Lung microvascular endothelial cell (primary cell): ENCODE measurements at places on chromosomes 16 and 17. TPM values are rescaled to one million over a fixed set of nuclear protein-coding genes. Genes with fewer than 3 reads are reported as not detected.

DNA sequence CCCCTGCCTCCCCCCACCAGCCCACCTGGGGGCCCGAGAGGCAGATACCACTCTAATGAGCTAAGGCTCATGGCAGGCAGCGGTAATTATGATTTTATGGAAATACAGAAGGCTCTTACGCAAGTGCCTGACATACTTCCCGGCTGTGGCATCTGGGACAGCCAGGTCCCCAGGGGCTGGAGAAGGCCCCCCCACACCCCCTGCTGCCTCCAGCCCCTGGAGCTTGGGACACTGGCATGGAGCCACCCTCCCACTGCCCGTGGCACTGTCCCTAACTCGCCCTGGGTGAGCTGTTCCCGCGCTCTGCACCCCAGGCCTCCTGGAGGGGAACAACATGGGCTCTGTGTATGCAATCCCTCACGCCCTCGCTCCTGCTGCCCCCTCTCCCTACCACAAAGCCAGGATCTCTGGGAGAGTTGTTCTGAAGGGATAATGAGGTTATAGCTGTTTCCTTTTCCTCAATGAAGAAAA lies 5.4 kb upstream of the STAC2 start:
- no peak for DNase-seq

- DNase-seq = no peak
Measured at GRCh38 chr17:78828470-78829185, 12.0 kb downstream of the USP36 start.

DNA sequence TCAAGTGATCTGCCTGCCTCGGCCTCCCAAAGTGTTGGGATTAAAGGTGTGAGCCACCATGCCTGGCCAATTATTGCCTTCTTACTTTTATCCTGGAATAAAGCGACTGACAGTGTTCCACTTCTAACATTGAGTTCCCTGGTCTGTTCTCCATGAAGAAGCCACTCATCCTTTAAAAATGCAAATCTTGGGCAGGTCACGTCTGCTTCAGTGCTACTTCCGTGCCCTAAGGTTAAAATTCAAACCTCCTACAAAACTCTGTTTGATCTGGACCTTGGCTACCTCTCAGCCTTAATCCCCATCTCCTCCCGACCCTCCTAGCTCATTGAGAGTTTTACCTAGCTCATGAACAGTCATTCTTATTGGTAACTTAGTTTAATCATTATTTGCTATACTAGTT lies 9.6 kb upstream of the SHISA9 start:
- DNase-seq = no peak

- no peak for DNase-seq
Measured at GRCh38 chr16:11253009-11253994, 2.7 kb downstream of the SOCS1 start.

GRCh38 chr17:44636562-44636961 lies 19.7 kb upstream of the MEIOC start:
- DNase-seq = peak; percentile 33

DNA sequence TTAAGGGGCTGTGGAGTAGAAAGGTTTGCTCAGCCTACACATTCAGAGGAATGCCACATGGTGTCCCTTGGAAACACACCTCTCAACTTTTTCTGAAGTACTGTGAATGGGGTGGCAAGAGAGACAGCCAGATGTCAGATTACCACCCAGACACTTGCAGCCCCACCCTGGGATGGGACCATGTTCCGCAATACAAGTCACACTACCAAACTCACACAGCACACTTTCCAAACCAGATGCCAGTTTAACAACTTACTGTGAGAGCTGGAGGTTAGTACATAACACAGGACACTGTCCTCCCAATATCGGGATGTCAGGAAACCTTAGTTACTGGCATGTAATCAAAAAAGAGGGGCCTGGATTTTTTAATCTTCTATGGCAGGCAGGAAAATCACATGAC lies 7.9 kb downstream of the USP7 start:
- no peak for DNase-seq

DNA sequence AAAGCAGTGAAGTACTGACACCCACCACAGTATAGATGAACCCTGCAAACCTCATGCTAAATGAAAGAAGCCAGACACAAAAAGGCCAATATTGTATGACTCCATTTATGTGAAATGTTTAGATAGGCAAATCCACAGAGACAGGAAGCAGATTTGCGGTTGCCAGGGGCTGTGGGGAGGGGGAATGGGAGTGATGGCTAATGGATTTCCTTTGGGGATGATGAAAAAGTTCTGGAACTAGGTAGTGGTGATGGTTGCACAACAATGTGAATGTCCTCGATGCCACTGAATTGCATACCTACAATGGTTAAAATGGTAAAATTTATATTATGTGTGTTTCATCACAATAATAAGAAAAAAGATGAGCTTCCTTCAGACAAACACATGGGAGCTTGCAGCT lies 28.4 kb upstream of the WFIKKN2 start:
- DNase-seq = peak; percentile 44

- DNase-seq = no peak
Measured at GRCh38 chr17:72175787-72176515, 55.1 kb downstream of the SOX9 start.

DNA sequence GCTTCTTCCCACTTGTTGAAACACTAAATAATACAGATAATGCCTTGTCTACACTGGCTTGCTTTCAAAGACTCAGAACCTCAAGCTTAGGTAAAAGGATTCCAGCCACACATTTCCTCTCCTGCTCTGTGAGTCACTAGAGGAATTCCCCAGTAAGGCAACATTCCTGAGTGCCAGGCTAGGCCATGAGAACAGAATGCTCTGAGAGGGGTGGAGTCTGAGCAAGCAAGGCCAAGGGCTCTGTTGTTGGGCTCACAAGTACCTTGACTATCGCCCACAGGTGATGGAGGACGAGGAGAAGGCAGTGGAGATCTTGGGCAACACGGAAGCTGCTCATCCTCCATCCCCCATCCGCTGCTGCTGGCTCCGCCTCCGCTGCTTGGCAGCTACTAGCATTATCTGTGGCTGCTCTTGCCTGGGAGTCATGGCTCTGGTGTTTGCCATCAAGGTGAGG lies 6.7 kb upstream of the PHKG2 start:
- DNase-seq = peak; percentile 58

DNA sequence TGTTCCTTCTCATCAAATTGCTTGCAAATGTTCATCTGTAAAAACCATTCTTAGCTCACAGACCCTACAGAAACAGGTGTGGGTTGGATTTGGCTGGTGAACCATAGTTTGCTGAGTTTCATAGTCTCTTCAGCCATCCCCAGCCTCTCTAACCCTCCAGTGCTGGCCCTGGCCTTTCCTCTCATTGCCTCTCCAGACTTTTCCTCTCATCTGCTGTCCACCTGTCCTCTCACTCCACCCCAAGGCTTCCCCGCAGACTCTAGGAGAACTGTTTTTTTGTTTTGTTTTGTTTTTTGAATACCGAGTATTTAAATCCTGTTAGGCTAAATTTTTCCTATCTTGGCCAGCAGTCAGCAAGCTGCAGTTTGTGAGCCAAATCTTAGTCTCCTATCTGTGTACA lies 41.1 kb downstream of the MEOX1 start:
- no peak for DNase-seq

DNA sequence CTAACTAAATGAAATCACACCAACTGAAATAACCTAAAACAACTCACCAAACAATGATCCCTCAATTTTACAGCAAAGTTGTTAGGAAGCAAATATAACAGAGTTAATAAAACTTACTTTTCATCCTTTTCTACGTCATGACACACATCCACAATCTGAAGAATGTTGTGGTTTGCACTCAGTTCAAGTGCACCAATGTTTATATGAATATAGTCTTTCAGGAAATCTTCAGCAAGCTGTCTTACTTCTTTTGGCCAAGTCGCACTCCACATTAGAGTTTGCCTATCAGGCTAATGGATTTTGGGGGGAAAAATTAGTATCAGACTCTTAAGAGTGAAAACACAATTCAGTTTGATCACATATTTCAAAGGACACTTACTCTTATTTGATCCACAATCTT lies 3.3 kb downstream of the DDX5 start:
- DNase-seq = no peak

- DNase-seq = no peak
Measured at GRCh38 chr17:45222289-45222995, 757 bp downstream of the FMNL1 start.

DNA sequence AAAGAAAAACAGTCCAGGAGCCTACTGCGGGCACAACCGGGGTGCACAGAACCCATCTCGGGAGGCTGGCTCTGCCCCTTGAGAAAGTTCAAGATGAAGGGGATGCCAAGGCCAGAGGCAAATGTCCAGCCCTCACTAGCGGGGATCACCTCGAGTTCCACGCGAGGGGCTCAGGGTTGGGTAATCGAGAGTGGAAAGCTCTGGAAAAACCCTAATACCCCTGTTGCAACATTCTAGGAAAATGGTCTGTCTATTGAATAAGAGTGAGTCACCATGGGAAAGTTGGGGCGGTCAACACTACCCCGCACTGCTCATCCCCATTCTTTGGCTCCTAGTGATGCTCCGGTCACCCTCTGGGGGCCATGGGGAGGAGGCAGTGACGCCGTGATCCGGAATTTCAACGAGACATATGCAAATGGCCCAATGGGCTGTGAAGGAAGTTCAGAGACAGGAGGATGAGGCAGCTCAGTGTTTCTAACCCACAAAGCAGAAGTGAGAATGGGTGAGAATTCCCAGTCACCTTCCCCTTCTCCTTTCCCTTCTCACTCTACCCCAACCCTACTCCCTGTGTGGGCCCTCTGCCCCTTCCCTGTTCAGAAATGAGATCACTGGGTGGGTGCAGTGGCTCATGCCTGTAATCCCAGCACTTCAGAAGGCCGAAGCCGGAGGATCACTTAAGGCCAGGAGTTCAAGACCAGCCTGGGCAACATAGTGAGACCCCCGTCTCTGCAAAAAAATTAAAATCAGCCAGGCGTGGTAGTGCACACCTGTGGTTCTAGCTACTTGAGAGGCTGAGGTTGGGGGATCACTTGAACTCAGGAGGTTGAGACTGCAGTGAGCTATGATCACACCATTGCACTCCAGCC lies 22.4 kb downstream of the SOCS3 start:
- no peak for DNase-seq

DNA sequence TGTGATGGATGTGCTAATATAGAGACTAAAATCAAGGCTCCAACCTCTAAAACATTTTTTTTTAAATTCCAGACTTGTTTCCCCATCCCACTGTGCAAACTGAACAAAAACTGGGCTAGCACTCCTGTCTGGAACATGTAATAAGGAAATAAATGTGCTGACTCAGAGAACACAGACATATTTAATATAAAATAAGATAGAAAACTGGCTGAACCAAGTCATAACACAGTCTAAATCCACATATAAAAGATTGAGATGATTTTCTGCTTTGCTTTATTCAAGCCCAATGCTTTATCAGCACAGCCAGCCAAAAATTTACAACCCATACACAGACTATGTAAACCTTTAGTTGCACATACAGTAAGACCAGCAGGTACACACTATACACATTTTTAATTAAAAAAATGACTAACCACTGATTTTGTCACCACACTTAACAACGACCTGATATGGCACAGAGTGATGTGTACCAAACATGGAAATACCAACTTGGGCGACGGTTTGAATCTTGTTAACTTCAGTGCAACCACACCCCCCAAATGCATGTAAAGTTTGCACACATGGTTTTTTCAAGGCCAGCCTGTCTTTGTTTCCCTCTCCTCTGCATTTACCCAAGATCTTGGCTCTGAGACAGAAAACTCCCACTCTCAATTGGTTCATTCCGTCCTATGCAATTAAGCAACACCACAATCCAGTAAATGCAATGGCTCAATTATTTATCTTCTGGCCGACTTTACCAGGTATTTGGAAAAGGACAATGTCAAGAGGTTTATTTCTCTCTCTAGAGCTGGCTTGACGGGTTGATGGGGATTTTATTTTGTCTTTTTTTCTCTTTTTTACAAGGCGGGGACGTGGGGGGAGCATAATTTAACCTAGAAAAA lies 1.2 kb downstream of the STAT3 start:
- DNase-seq = peak; percentile 48

GRCh38 chr17:27362503-27362902 lies 68.6 kb downstream of the WSB1 start:
- no peak for DNase-seq

- DNase-seq = no peak
Measured at GRCh38 chr17:79797492-79798298, 818 bp upstream of the CBX8 start.

- no peak for DNase-seq
Measured at GRCh38 chr17:68973098-68973846, 18.1 kb upstream of the ABCA8 start.

GRCh38 chr16:23974223-23974622 lies 138.4 kb downstream of the PRKCB start:
- DNase-seq = no peak

DNA sequence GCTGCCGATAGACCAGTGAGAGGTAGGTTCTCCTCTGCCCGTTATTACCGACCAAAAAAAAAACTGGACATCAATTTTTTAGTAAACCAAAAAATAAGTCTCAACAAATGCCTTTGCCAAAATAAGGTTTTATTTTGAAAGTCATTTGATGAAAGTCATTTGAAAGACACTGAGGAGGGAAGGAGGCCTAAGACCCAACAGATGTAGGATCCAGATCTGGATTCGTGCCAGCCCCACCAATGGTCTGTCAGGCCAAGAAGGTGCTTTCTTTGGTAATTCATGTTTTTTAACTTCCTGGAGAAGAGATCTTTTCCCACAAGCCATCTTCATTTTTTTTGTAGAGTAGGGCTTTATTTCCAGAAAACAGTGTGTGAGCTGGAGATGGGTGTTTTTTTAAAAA lies 18.1 kb downstream of the NTAN1 start:
- DNase-seq = no peak

DNA sequence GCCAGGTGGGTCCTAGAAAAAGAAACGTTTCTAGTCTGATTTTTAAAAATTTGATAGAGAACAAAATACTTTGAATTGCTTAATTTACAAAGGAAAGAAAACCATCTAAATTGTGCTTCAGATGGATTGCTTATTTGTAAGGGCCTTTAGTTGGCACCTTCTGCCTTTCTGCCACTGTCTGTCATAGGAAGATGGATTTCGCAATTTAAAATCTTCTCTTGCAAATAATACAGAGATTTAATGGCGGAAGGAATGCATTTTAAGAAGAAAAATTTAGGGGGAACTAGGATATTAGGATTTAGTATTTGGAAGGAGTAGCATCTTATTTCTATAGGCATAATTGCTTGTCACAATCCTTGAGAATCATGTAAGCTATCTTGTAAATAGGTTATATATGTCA lies 175.5 kb upstream of the RBL2 start:
- no peak for DNase-seq

- DNase-seq = no peak
Measured at GRCh38 chr16:56677474-56677873, 4.8 kb upstream of the MT1X start.

DNA sequence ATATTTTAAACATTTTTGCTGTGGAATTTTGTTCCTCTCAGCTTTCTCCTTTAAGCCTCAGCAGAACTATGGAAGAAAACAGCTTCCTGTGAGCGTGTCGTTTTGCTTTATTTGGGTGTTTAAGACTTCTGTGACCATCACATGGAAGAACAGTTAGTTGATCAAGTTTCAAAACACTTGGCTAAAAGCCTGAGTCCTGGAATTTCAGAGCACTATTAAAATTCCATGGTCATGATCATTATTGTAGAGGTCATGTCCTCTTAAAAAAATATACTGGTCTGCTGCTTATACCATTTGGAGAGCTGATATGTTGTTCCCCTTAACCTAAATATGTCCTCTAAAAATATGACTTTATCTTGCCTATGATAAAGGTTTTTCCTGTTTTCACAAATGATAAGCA lies 12.6 kb upstream of the CDR2 start:
- DNase-seq = peak; percentile 76

Gene KRT23
- under 0.01 and 1.6 TPM in 2 replicates for total RNA-seq

Gene CYGB
- total RNA-seq = 0.60 and 2.0 TPM in 2 replicates

Gene GPR179
- not detected in 2 replicates for total RNA-seq

Gene ACSM3
- 0.22 TPM in 1 of 2 replicates, not detected in the other for total RNA-seq

Gene SOCS1
- total RNA-seq = 0.22 and 0.79 TPM in 2 replicates

Gene HBA1
- total RNA-seq = not detected in 2 replicates

Gene MYL11
- not detected in 2 replicates for total RNA-seq
